ENCODE measurements at places on chromosomes 6 and 20.

GRCh38 chr6:148573922-148574321 lies 172.9 kb upstream of the UST start:
- no peak for DNase-seq

DNA sequence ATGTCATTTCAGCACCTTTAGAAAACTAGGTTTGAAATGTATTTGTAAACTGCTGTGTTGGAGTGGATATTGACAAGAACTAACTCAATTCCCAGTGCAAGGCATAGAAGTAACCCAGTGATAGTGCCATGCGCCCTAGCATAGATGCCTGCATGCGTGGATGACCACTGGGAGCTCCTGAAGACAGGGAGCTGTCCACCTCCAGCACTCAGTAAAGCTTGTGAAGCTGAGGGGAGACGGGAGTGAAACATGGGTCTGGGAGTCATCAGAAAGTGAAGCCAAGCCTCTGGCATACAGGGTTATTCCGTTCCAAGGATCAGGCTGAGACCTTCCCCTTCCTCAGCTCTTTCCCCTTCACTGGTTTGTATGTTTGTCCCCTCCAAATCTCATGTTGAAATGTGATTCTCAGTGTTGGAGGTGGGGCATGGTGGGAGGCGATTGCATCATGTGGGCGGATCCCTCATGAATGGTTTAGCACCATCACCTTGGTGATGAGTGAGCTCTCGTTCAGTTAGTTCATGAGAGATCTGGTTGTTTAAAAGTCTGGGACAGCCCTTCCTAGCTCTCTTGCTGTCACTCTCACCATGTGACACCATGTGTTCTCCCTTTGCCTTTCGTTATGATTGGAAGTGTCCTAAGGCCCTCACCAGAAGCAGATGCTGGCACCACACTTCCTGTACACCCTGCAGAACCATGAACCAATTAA lies 146.5 kb upstream of the FERMT1 start:
- no peak for DNase-seq

DNA sequence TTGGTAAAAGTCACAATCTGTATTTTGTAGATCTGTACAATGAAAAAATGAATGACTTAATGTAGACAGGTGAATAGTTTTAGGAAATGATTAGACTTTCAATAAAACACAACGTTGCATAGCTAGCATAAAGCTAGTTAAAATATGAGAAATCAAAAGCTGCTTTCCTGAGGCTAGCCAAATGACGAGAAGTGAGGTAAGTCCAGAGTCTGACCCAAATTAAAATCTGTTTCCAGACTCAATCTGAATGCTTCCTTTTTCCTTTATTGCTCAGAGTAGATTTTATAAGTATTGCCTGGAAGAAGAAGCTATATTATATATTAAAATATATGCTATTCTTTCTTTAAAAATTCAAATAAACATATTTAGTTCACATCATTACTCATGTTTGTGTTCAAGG lies 615.4 kb downstream of the CD109 start:
- DNase-seq = no peak

DNA sequence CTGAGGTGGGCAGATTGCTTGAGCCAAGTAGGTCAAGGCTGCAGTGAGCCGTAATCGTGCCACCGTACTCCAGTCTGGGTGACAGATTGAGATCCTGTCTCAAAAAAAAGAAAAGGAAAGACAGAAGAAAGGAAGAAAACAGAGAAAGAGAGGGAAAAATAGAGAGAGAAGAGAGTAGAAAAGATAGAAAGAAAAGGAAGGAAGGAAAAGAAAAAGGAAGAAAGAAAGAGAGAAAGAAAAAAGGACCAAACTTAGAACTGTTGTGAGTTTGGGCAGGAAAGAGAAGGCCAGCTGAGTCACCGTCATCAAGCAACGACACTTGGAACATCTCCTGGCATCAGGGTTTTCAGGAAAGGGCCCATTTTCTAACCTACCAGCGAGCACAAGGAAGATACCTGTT lies 96.0 kb upstream of the AKAP12 start:
- DNase-seq = no peak
